Hematopoietic multipotent progenitor cell treated with erythropoietin and hydrocortisone succinate and interleukin-3 and kit ligand, for 8 days (in vitro differentiated cells): ENCODE measurements at places on chromosomes 6 and 20.

GRCh38 chr6:73339340-73339739 is 14.7 kb downstream of the DPPA5 start:
- DNase-seq = no peak

DNA sequence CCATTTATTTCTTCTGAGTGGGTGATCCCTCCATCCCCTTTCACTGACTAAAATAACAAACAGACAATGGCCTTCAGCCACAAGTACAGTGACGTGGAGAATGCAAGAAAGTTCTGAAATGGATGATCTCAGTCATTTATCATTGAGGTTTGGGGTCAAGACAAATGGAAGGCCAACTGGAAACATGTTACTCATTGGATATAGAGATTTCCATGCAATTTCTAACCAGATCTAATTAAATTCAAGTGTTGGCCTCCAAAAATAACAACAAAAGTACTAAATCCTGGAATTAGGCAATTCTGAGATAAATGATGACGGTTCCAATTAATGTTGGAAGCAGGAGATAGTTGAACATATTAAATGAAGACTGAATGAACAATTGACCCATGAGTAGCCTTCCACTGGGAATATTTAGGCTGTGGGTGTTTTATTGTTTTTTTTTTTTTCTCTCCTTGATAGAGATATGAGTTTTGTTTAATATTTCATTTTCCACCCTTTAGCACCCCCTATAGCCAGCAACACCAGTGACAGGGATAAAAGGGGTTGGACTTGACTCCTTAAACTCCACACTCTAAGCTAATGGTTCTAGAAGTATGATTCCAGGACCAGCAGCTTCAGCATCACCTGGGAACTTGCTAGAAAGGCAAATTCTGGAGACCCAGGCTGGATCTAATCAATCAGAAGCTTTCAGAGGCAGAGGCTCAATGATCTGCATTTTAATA is 112.8 kb downstream of the BCAS1 start:
- DNase-seq = peak; percentile 22

DNA sequence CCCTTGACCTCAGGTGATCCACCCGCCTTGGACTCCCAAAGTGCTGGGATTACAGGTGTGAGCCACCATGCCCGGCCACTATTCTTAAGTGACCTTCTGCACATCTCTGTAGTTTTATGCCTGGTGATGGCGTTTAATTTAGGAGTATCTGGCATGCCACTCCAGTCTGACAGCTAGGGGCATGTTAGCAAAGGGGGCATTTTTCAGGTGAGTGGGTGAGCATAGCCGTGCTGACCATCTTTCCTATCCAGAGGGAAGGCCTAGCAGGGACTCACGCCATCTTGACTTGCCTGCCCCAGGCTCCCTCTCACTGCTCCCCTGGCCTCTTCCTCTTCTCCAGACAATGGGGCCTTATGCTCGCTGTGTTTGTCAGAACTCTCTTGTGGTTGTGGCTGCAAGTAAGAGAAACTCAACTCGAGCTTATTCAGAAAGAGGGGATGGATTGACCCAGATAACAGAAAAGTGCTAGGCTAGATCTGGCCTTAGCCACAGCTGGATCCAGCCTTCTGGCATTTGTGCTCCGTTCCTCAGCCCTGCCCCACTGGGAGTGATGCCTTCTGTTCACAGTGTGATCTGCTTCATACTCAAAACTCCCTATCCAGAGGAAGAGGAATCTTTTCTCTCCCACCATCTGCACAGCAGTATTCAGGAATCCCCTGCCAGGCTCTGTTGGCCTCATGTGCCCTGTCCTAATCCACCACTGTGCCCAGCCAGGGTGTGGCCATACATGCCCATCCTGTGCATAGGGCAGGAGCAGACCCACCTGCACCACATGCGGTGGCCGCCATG is 174.5 kb upstream of the AKAP12 start:
- DNase-seq = no peak

DNA sequence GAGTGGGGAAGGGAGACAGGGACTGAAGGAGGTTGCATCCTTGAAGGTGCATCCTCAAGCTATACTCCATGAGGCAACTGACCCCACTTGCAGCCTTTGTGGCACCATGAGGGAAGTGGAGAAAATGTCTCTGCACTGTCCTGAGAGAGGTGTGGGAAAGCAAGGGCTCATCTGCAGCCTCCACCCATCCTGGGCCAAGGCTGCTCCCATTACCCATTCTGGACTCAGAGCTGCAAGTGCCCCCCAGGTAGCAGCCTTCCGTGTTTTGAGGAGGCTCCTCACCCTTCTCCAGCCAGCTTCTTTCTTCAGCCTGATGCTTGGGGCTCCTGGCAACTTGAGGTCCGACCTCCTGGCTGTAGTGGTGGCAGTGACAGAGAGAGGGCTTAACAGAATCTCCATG is 294.6 kb downstream of the CDH26 start:
- no peak for DNase-seq

- DNase-seq = no peak
Measured at GRCh38 chr6:151757506-151757955, 50.0 kb upstream of the ESR1 start.

GRCh38 chr20:37406010-37406998 is 60.4 kb downstream of the SRC start:
- peak; percentile 41 for DNase-seq

- DNase-seq = peak; percentile 36
Measured at GRCh38 chr6:13303668-13304017, 24.7 kb downstream of the TBC1D7 start.

DNA sequence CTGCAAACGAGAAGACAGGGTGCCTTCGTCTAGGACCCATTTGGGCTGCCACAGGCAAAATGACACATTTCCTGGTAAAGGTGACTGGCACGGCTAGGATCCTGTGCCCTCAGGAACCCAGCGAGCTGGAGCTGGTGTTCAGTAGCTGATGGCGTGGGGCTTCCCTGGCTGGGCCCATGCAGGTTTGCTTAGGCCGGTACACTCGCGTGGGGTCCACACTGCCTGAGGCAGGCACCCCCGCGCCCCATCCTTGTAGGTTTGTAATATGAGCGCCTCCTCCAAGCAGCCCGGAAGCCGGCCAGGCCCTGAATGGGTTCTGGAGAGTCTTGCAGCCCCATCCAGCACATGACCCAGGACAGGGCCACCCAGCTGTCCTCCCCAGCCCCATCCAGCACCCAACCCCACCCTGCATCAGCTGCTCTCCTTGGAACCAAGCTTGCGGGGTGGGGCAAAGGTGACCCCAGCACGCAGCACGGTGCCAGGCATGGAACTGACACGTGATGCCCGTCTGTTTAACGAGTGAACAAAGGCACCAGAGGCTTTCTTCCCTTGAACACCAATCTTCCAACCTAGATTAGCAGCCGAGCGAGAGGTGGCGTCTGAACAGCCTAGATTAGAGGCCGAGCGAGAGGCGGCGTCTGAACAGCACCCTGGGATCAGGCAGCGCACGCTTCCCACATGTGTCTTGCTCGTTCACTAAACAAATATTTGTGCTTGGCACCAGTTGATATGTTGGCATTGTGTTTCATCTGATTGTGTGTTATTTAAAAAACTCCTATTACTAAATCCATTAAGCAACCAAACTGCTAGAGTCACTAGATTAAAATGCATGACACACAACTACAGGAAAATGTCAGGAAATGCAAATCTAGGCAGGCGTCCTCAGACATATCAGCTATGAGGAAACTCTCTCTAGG is 112.1 kb downstream of the DLL1 start:
- DNase-seq = no peak

DNA sequence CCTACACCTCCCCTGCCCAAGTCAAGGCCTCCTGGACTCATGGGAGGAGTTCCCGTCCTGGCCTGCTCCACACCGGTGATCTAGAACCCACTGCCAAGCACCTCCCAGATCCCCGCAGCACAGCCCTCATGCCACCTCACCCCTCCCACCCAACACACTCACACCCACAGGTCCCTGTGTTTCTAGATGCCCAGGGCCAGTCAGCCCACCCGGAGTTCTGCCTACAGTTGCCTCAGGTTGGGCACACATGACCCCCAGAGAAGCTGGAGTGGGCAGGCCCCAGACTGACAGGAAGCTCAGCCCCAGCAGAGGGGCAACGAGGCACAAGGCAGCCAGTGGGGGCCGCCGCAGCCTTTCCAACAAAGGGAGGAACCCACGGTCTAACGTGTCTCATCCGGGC is 29.6 kb downstream of the RRBP1 start:
- no peak for DNase-seq

- peak; percentile 72 for DNase-seq
Measured at GRCh38 chr20:6074145-6074561, 20.3 kb upstream of the LRRN4 start.

GRCh38 chr20:58969439-58969838 is 11.6 kb upstream of the NELFCD start:
- DNase-seq = no peak
